ENCODE measurements at places on chromosomes 7 and 10.

DNA sequence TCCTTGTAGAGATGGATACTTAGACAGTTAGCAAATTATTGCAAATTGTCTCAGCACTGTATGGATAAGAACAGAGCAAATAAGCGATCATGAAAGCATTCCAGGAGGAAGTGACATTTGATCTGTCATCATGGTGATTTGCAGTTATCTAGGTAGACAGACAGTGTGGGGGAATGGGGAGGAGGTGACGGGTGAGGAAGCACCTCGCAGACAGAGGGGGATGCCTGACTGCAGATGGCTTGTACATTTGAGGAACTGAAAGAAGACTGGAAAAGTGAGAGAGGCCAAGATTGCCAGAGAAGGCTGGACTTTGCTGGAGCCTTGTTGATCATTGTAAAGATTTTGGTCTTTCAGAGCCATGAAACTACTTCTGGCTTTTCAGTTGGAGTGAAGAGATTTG is 318.2 kb upstream of the CELF2 start:
- DNase-seq: no peak

DNA sequence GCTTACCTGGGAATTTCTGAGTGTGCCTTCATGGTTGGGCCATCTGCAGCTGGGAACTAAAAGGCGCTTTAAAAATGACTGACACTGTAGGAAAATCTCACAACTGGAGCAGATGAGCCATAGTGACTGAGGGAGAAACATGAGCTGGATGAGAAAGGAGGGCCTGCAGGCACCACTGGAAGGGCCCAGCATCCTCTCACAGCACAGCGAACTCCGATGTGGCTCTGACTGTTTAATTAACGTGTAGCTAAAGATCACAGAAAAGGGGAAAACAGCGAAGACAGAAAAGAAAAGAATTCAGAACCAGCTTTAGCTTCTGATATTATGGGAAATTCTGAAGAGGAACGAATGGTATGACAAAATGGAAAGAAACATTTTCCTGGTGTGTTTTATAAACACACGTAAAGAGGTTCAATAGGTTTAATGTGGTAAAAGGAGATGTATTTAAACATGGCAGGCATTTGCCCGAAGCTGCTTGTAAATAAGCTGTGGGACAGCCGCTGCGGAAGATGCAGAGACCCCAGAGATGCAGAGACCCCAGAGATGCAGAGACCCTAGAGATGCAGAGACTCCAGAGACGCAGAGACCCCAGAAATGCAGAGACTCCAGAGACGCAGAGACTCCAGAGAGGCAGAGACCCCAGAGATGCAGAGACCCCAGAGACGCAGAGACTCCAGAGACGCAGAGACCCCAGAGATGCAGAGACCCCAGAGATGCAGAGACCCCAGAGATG is 534.3 kb downstream of the PTPRN2 start:
- DNase-seq: no peak

- no peak for DNase-seq
These were observed 42.3 kb downstream of the FEZF1 start for GRCh38 chr7:122262246-122262645.

GRCh38 chr7:116762971-116763370 is 91.0 kb downstream of the MET start:
- DNase-seq: no peak

DNA sequence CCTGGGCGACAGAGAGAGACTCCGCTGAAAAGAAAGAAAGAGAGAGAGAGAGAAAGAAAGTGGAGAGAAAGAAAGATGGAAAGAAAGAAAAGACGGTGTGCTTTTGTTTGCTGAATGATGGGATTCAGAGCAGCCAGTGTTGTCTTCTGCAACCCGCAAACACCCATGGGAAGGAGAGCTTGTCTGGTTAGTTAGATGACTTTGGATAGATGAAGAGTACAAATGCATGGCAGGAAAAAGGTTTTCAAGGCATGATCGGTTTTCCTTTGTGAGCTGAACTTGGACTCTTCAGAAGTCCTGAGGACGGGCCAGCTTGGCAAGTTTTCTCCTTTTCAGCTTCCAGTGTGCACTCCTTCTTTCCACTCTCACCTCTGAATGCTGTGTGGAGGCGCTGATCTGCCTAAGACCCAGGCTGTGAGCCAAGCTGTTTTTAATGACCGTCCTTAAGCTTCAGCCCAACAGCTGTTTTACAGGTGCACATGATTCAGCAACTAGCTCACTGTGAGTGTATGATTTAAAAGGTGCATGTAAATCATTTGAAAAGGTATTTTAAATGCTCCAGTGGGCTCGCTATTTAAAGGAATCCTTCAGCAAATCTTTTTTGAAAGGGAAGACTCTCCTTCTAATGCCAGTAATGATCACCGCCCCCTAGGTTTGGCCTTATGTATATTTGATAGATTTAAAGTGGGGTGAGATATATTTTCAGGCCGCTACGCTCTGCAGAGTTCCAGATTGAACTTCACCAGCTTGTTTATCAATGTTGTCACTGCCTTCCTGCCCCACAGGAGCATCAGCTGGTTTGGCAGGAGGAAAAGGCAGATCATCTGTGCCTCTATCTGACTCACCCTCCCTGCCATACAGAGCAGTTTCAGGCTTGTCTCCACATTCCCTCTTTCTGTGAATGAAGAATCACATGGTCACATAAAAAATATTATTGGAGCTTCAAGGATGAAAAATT is 115.0 kb downstream of the PLXDC2 start:
- DNase-seq: no peak

- peak; percentile 86 for DNase-seq
These were observed 43.6 kb downstream of the NSUN6 start for GRCh38 chr10:18607503-18608378.

Data from EL (cell line).